Adipose tissue (tissue), 3 donors: ENCODE measurements at places on chromosomes 1 and 21. TPM values are rescaled to one million over a fixed set of nuclear protein-coding genes. Genes with fewer than 3 reads are reported as not detected.

The LAPTM5 gene
- polyA plus RNA-seq: 19.5 TPM

The LCE1E gene
- not detected for polyA plus RNA-seq

The SLAMF6 gene
- polyA plus RNA-seq: 0.48 TPM

The MROH7 gene
- 0.22 TPM for polyA plus RNA-seq

The CAPN8 gene
- 22.6 TPM for polyA plus RNA-seq

The PIK3C2B gene
- 13.2 TPM for polyA plus RNA-seq

The ETV3L gene
- polyA plus RNA-seq: not detected

The WNT2B gene
- 1.3 TPM for polyA plus RNA-seq

The DNAJC28 gene
- polyA plus RNA-seq: 1.3 TPM

The PSMB2 gene
- polyA plus RNA-seq: 18.0 TPM

The B3GALT2 gene
- polyA plus RNA-seq: 0.13 TPM

The RBP7 gene
- 139 TPM for polyA plus RNA-seq

The COL8A2 gene
- polyA plus RNA-seq: 0.83 TPM

The FRRS1 gene
- polyA plus RNA-seq: 1.3 TPM

The ATP1A4 gene
- polyA plus RNA-seq: 0.54 TPM

The SFT2D2 gene
- 4.8 TPM for polyA plus RNA-seq

The CD2 gene
- polyA plus RNA-seq: 1.2 TPM

The LIN28A gene
- polyA plus RNA-seq: not detected

The FAM72C gene
- polyA plus RNA-seq: 0.04 TPM
